ENCODE measurements at places on chromosomes 13 and 19.

DNA sequence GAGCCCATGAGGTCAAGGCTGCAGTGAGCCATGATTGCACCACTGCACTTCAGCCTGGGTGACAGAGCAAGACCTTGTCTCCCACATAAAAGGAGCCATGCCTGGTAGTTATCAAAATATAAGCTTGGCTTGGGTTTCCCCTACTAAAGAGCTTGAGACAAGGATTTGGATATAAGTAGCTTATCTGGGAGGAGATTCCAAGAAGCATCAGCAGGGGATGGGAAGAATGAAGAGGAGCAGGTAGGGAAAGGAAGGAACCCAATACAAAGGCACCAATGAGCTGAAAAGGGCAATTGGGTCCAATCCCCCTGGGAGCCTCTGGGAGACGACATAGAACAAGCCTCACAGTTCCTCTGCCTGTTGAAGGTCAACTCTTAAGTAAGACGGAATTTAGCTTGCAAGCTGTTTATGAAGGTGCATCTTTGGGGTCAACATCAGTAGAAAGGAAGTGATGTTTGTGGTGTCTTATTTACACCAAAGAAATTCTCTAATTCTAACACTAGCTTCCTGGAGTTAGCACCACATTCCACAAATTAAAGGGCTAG, 7.4 kb upstream of the CLEC4G start:
- no peak for DNase-seq

- DNase-seq: peak; percentile 11
These were observed 497.0 kb downstream of the FOXO1 start for GRCh38 chr13:40169476-40169875.

GRCh38 chr19:6481541-6482342, at the start of gene DENND1C:
TSS of gene DENND1C (minus strand) at chr19:6481787. CDS start at chr19:6481695, 92 bp downstream.
- DNase-seq: peak; percentile 12

GRCh38 chr13:91020461-91021034, 326.9 kb upstream of the MIR17HG start:
- DNase-seq: no peak

DNA sequence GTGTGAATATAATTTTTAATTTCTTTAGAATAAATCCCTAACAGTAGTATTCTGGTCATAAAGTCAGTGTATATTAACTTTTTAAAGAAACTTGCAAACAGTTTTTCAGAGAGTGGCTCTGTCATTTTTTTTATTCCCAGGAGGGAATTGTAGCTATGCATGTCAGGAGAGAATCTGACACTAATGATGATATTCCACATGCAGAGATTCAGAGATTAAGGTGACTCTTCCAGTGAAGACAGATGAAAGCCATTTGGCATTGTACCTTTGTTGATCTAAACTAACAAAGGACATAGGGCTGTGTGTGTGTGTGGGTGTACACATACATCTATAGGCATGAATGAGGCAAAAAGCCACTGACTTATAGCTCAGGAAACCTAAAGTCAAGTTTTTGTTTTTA, 99.9 kb downstream of the TNFSF13B start:
- DNase-seq: no peak

DNA sequence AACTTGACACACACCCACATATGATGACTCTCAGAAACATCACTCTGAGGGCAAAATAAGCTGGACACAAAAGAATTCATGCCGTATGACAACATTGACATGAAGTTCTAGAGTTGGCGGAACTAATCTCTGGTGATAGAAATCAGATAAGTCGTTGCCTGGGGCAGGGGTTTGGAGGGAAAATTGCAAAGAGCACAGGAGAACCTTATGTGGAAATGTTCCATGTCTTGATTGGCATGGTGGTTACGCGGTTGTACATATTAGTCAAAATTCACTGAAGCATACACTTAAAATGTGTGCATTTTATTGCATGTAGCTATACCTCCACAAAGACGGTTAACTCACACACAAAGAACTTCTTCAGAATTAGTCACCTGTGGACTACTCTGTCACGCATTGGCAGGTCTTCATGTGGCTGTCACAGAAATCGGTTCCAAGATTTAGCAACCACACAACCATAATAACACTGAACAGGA, 137.8 kb upstream of the GJB6 start:
- no peak for DNase-seq

- no peak for DNase-seq
These were observed 599 bp downstream of the C19orf12 start for GRCh38 chr19:29714371-29714952.

DNA sequence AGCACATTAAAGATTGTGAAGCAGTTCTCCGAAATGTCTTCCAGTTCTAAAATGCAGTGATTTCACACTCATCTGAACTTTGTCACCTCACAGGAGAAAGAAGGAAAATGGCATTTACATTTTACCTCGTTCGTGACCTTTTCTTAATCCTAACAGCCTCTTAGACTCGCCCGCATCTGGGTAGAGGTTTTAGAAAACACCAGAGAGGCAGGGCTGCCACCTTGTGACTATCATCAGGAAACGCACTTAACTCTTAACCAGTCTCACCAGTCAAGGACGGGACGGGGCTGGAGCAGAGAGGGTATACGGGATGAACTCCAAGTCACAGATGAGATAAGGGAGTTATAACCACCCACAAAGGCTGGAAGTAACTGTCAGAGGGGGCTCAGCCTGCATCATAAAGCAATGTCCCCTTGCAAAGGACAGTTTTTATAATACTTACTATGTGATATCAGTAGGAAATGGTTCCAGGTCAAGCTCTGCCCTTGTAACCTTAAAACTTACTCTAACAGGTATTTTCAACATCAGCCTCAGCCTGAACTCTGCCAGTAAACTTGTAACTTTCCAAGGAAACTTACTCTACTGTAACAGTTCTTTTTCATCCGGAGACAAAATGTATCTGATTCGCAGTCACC, 8.6 kb upstream of the CEACAM6 start:
- peak; percentile 22 for DNase-seq

DNA sequence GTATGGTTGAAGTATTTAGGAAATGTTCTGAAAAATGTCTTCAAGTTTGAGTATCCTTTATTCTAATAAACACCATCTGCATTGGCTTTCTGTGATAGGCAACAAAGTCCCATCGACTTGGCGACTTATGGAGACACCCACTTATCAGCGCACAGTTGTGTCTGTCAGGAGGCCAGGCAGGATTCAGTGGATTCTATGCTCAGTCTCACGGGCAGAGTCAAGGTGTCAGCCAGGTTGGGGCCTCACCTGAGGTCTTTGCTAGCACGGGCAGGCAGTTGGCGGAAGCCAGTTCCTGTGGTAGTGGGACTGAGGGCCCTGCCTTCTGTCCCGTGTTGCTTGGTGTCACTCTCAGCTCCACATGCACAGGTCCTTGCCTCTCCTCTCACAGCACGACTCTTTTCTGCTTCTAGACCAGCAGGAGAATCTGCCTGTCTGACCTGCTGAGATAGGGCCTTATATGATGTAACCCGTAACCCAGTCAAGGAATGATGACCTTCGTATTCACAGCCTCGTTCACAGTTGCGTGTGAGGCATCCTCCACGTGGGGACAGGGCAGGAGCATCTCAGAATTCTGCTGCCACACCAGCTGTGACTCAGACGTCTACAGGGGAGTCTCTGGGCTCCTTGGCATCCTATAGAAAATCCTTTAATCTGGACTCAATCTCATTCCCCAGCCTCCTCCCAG, 10.0 kb downstream of the CUL4A start:
- peak; percentile 21 for DNase-seq

DNA sequence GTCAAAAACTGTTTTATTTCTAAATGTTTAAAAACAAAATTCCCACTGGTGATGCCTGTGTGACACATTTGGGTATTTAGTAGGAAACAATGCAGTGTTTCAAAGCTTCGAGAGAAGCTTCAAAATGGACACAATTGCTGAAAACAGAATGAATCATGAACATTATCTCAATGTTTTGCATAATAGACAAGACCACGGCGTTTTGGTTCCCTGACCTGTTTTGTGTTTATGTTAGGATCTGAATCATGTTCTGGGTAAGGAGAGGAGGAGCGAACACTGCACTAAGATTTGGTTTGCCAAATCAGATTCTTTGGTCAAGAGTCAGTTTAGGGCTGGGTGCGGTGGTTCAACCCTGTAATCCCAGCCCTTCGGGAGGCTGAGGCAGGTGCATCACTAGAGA, 42.2 kb downstream of the IFT88 start:
- peak; percentile 19 for DNase-seq

DNA sequence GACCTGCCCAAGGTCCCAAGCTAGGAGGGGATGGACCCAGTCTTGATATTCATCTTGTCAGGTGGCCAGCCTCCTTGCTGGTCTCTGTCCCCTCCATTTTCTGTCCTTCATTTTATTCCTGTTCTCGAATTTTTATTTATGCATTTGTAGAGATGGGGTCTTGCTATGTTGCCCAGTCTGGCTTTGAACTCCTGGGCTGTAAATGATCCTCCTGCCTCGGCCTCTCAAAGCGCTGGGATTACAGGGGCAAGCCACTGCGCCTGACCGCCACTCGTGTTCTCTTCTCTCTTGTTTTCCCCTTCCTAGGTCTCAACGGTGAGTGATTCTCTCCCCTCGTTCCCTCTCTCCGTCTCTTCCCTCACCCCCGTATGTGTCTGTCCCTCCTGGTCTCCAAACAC, 10.6 kb upstream of the TPRX2 start:
- no peak for DNase-seq

DNA sequence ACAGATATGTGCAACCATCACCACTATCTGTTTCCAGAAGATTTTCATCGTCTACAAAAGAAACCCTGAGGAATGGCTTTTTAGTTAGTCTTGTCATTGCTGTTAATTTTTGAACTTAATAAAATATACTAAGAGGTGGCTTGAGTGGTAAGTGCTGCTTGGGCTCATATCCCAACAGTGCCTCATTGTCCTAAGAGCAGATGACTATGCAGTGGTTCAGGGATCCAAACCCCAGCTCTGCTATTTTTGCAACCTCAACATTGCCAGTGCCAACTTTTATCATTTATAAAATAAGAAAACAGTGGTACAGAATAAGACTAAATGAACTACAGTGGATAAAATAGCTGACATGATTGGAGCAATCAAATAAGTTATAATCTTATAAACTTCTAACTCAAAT, 123.2 kb upstream of the SLC7A1 start:
- no peak for DNase-seq

GRCh38 chr13:106407338-106407737, 128.1 kb downstream of the EFNB2 start:
- DNase-seq: no peak

GRCh38 chr13:29901710-29902631, 51.6 kb upstream of the UBL3 start:
- DNase-seq: peak; percentile 96

DNA sequence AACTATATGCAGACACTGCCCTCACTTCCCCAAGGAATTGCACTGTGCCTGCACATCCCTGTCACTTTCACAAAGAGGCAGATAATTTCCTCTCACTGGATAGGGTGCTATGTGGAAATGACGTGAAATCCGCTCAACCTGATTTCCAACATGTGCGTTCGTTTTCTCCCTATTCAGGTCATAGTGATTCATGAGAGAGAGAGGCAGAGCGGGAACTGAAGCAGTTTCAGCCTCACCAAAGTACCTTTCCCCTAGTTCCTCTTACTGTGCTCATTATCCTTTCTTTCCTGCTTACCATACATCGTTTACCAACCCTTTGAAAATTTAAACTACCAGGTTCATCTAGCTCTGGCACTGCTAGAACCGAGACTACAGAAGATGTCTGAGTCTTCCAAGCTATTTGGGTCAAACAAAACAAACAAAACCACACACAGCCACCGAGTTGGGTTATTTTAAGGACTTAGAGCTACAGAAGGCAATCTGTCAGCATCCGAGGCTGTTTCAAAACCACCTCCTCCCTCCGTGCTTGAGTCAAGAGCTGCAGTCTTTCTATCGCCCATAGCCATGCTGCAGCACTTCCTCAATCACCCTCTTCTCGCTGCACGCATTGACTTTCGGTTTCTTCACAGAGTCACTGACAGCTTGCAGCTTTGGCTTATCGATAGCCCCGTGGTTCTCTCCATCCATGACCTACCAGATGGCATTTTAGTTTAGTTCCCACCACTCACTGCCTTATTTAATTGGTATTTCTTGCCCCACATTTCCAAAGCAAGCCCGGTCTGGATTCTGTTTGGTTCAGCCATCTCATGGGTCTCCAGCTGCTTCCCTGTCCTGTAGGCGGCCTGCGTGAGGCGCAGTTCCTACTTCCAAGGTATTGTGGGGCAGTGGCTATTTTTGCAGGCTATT, 1395.8 kb downstream of the EFNB2 start:
- peak; percentile 55 for DNase-seq

DNA sequence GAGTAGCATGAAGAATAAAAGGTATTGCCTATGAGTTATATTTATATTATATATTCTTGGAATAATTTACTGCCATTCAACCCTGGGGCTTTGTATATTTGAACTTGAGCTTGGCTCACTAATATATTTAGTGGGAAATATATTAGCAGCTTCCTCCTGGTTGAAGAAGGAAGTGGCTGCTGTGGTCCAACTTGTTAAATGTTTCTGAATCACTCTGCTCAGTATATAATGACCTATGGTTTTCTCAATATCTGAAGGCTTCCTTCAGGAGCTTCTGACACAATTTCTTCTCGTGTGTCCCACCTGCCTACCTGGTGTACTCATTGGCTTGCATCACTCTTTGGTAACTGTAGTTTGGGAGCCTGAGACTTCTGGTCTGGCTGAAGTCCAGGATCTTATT, 646.4 kb downstream of the TBC1D4 start:
- no peak for DNase-seq

Measured in fibroblast of skin of right biceps (primary cell).